ENCODE measurements at places on chromosomes 12 and 14. TPM values are rescaled to one million over a fixed set of nuclear protein-coding genes. Genes with fewer than 3 reads are reported as not detected.

Gene HRK
- 0.18 TPM for polyA plus RNA-seq

Gene GPRC5D
- polyA plus RNA-seq, result not detected

DNA sequence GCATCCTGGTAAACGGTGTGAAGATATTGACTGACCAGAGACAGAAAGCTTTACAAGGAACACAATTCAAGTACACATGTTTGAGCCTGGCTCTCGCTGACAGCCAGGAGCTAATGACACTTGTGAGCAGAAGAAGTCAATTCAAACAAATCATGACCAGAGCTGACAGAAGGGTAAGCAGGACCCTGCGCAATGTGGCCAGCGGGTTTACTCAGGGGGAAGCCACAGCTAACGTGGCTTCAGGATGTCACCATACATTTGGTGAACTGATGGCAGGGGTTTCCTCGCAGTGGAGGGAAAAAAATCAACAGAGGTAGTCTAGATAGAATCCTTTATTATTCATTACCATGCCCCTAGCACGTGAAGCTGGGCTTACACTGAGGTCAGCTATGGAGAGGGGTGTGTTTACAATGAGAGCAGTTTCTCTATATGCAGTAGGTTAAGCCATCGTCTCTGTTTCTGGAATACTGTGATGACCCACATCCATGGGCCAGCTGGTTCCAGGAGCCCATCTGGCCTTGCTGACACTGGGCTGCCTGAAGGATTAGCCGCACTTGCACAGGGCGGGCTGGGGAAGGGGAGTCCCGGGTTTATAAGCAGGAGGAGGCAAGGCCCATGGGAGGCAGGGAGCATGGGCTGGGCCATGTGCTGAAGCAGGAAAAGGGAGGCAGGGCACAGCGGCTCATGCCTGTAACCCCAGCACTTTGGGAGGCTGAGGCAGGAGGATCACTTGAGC, 198.2 kb upstream of the PRMT8 start:
- DNase-seq, result no peak

GRCh38 chr14:94636744-94637412, 24.7 kb downstream of the SERPINA3 start:
- no peak for DNase-seq

- DNase-seq, result no peak
Measured at GRCh38 chr14:35934499-35934898, 108.4 kb downstream of the BRMS1L start.

DNA sequence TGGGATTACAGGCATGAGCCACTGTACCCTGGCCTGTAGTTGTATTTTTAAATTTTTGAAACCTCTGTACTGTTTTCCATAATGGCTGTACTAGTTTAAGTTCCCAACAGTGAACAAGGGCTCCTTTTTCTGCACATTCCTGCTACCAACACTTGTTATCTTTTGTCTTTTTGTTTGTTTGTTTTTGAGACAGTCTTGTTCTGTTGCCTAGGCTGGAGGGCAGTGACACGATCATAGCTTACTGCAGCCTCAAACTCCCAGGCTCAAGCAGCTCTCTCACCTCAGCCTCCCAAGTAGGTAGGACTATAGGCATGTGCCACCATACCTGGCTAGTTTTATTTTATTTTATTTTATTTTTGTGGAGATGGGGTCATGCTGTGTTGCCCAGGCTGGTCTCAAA, 23.0 kb downstream of the BRMS1L start:
- no peak for DNase-seq

DNA sequence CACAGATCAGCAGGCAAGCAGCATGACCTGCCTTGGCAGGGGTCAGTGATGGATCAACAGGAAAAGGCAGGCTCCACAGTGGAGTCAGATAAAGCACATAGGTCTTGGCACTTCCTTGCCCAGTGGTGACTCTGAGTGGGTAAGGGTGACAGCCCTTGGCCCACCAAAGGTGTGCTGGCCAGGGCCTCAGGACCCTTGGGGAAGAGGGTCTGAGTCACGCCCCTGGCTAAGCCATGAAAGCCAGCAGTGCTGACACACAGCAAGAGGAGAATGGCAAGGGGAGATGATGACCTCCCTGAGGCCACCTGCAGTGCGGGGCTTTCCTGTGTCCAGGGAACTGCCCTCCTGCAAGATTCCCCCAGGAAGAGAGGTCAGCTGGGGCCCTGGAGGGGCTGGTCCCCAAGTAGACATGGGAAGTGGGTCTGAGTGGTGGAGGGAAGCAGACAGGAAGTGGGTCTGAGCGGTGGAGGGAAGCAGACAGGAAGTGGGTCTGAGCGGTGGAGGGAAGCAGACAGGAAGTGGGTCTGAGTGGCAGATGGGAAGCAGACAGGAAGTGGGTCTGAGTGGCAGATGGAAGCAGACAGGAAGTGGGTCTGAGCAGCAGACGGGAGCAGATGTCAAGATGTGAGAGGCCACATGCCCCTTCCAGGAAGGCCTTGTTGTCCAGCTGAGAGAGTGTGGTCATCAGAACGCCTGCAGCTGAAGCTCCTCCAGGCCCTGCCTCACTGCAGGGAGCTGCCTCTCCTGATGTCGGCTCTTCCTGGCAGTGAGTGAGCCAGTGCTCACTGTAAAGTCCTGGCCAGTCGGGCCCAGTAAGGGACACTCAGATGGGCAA, 34.8 kb downstream of the DIO3 start:
- DNase-seq, result no peak

DNA sequence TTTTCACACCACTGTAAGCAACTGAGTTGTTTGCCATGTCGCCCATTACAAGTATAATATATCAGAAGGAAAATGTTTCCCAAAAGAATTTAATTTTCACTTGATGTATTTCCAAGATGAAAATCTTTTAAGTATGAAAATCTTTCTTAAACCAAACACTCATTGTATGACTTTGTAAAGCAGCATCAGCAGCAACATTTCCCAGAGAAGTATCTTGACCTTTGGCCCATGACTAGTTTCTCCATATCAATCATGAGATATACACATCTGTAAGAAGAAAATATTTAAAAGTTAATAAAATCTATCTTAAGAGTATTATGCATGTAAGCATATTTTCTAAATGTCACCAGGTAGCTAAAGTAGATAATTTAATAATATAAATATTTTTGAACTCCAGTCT, 52.8 kb downstream of the ATP2B1 start:
- no peak for DNase-seq

- DNase-seq, result no peak
Measured at GRCh38 chr12:9319842-9320173, 111.6 kb upstream of the PZP start.

- no peak for DNase-seq
Measured at GRCh38 chr14:72549854-72550253, 344.0 kb downstream of the DPF3 start.

Measured in muscle of arm (tissue), 14 donors.